ENCODE measurements at places on chromosomes 5 and 9.

- DNase-seq = no peak
Observed at GRCh38 chr5:37767251-37767650, 72.6 kb downstream of the GDNF start.

DNA sequence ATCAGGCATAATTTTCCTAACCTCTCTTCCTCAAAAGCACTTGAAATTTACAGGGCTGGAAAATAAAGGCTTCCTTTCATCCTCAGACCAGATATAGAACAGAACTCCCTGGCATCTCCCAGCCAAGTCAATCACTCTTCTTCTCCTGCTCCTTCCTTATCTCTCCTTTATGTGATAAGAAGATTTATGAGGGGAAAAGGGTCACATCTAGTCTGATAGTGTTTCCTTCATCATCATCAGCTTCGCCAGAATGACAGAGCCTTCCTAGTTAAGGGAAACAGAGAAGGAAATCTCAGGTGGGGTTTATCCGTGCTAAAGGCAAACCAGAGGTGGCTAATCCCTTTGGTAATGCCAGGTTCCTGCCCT lies 36.2 kb downstream of the LIX1 start:
- no peak for DNase-seq

DNA sequence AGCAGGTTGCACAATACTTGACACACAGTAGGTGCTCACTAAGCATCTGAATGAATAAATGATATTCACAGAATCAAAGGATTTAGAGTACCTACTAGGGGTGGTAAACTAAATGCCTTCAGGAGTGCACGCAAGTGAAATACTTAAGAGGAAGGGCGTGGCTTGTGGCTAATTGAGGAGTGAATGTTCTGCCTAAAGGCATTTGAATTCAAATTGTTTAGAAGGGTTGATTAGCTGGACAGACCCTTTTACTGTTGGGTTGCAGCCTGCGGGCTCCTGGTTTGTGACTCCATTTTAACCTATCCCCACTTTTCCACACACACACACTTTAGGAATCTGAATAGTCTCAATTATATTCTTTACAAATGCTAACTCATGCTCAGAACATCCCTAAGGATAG lies 63.1 kb downstream of the PPP2R2B start:
- DNase-seq = no peak

DNA sequence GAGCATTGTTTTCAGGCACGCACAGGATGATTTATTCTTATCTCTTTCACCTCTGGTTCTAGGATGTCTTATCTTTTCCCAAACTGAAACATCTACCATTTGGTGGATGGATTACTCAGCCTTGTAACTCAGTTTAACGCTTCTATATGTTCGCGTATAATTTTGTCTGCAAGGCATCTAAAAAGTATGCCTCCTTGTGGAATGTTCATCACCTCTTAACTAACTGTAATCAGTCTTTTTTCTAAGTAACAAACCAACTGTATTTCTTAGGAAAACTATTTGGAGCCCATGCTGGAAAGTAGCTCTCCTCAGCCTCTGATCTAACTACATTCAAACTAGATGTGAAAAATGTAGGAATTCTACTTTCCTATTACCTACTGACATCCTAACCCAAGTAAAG lies 11.5 kb upstream of the F2RL2 start:
- DNase-seq = no peak

- DNase-seq = no peak
Observed at GRCh38 chr9:132451276-132451675, 41.3 kb downstream of the CFAP77 start.

DNA sequence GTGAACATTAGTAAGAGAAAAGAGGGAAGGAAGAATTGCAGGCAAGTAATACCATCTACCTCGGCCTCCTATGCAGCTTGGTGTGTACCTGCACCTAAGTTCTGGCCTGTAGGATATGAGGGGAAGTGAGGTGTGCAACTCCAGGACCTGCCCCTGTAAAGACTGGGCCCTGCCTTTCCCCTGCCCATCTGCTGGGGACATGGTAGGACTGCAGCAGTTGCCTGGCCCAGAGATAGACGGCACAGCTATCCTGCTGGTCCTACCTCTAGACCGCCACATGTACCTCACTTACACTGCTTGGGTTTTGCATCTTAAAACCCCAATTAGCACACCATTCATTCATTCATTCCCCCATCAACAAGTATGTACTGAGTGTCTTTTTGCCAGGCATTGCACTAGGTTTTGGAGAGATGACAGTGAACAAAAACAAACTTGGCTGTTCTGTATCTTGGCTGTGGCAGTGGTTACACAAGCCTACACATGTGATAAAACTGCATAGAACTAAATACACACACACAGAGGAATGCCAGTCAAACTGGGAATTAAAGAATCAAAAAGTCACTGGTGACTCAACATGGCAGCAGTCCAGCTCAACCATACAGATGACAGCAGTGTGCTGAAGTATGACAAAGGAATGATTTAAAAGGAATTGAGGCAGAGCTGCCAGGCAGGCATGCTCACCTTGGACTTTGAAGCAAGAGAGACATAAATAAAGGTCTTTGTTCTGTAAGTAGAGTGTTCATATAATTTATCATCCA lies 23.3 kb upstream of the MGAT1 start:
- DNase-seq = no peak

DNA sequence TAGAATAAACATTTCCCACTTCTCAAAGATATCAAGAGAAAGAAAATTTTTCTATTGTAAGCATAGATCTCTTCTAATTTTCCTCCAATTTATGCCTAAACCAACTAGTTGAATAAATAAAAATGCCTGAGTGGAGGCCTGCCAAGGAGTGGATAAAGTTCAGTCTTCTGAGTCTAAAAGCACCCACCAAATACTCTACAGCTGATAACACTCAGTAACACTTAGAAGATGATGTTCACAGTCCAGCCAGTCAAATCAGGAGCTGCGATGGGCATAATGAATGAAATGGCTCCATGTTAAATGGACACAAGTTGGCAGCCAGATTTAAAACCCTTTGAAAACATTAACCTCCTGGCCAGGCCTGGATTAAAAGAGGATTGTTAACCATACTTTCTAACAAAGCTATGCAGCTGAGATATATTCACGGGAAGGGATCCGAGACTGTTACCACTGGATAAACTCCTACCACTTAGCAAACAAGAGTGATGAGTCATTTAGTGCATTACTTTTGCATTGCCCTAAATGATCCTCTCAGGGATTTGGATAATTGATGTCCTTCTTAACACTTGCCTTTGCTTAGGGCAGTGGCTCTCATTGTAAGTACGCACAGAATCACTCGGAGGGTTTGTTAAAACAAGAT lies 63.7 kb upstream of the CCDC112 start:
- DNase-seq = no peak

DNA sequence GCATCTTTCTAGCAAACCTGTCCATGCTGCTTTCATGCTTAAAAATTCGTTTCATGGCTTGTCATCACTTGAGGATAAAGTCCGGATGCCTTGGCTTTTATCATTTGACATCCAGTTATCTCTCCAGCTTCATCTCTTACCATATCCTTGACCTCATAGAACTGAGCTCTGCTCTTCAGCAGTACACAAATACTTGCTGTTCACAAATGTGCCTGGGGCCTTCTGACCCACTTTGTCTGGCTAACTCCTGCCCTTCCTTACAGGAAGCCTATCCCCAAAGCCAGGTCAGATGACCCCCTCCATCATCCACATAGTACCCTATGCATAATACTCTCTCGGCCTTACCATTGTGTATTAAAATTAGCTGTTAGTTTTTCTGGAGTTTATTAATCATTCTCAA lies 249.1 kb downstream of the SAXO1 start:
- DNase-seq = no peak

- DNase-seq = no peak
Observed at GRCh38 chr9:99867968-99868367, 38.5 kb upstream of the STX17 start.

DNA sequence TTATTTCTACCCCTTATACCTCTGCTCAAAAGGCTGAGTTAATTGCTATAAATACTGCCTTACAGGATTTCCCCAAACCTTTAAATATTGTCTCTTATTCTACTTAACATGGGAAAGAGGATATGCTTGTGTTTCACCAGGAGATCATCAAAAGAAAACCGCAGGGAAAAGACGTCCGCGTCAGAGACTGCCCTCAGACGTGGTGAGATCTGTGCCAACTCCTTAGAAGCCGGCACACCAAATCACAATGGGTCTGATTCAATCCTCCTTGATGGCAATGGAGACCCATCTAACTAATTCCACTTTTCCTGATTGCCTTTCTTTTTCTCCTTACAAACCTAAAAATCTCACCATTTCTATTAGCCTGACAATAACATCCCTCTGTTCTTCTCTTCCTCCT lies 55.0 kb downstream of the SH3PXD2B start:
- no peak for DNase-seq
